Cerebellum (tissue), 4 donors: ENCODE measurements at places on chromosomes 5 and 9. TPM values are rescaled to one million over a fixed set of nuclear protein-coding genes. Genes with fewer than 3 reads are reported as not detected.

The CRB2 gene
- 18.1 TPM for total RNA-seq

The ZNF474 gene
- 2.4 TPM for total RNA-seq

The FCN2 gene
- not detected for total RNA-seq

The TMEM171 gene
- total RNA-seq = 0.27 TPM

The CENPK gene
- total RNA-seq = 29.6 TPM

The CLINT1 gene
- 62.7 TPM for total RNA-seq

The EMB gene
- 7.9 TPM for total RNA-seq

The LCN2 gene
- total RNA-seq = not detected

The PTGES gene
- 1.5 TPM for total RNA-seq

The WDR38 gene
- 0.27 TPM for total RNA-seq

The BTNL3 gene
- 0.09 TPM for total RNA-seq

The NEUROG1 gene
- 2.6 TPM for total RNA-seq

The GCNT4 gene
- 1.5 TPM for total RNA-seq

The GFPT2 gene
- 38.2 TPM for total RNA-seq

The PCDHB16 gene
- total RNA-seq = 8.2 TPM

The CDH9 gene
- total RNA-seq = 16.0 TPM

The IL13 gene
- total RNA-seq = not detected

The TLX3 gene
- 5.2 TPM for total RNA-seq

The TRIM23 gene
- 65.4 TPM for total RNA-seq

The ZNF300 gene
- 57.1 TPM for total RNA-seq

The PCDHB13 gene
- 16.3 TPM for total RNA-seq

The CDH18 gene
- 77.3 TPM for total RNA-seq

The GLRX gene
- total RNA-seq = 8.9 TPM

The IFNK gene
- not detected for total RNA-seq

The SOX30 gene
- total RNA-seq = 0.18 TPM

The YTHDC2 gene
- 66.2 TPM for total RNA-seq

The IFNA21 gene
- total RNA-seq = not detected

The CFAP77 gene
- 0.36 TPM for total RNA-seq

The IL9 gene
- not detected for total RNA-seq

The F12 gene
- total RNA-seq = 3.3 TPM

The DBH gene
- 0.91 TPM for total RNA-seq

The FUT7 gene
- 0.09 TPM for total RNA-seq

The CAST gene
- total RNA-seq = 26.0 TPM

The INSYN2B gene
- 7.5 TPM for total RNA-seq

The IL3 gene
- not detected for total RNA-seq

The MCTP1 gene
- 49.6 TPM for total RNA-seq

The ROR2 gene
- 7.1 TPM for total RNA-seq

The AJM1 gene
- total RNA-seq = 1.8 TPM

The ADAMTSL2 gene
- total RNA-seq = 1.8 TPM

The ZNF483 gene
- total RNA-seq = 41.5 TPM

The TRPM3 gene
- total RNA-seq = 49.7 TPM

The PDE8B gene
- 6.4 TPM for total RNA-seq

The MRPL41 gene
- total RNA-seq = 13.7 TPM

The REXO4 gene
- 9.9 TPM for total RNA-seq

The PCDHGB4 gene
- 25.1 TPM for total RNA-seq

The GPR150 gene
- total RNA-seq = not detected

The TMOD1 gene
- 5.4 TPM for total RNA-seq
